ENCODE measurements at places on chromosomes 5 and 9.
A peak's percentile ranks its signal among the peaks of the same experiment; 100 is the strongest.

- DNase-seq: peak; percentile 48
Measured at GRCh38 chr9:90607701-90608516, 34.7 kb downstream of the DIRAS2 start.

GRCh38 chr9:95641586-95641985, 124.8 kb upstream of the PTCH1 start:
- no peak for DNase-seq

- DNase-seq: no peak
Measured at GRCh38 chr5:102659151-102659550, 96.0 kb upstream of the PAM start.

DNA sequence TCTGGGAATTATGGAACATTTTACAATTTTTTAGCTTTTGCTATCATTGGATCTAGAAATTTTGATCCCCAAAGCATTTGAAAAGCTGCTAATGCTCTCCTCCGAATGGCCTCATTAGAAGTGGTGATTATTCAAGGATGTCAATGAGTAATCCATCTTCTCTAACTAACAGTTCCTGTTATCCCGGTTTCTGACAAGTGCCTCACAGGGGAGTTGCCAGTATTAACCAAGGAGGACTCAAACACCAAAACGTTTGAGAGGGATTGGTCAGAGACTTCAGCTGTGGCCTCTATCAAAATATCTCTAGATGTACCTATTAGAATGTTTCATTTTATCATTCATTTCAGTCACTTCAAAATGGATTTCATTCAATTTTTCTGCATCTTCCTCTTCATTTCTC, 208.3 kb upstream of the ITGA1 start:
- peak; percentile 40 for DNase-seq

GRCh38 chr9:18746631-18747030, 272.7 kb downstream of the ADAMTSL1 start:
- peak; percentile 79 for DNase-seq

GRCh38 chr5:40623480-40624420, 56.0 kb upstream of the PTGER4 start:
- no peak for DNase-seq
